ENCODE measurements at places on chromosomes 1 and 21.

- no peak for DNase-seq
These were observed 17.0 kb upstream of the L1TD1 start for GRCh38 chr1:62177621-62178020.

GRCh38 chr1:116067566-116067890, 43.7 kb upstream of the MAB21L3 start:
- DNase-seq = no peak

DNA sequence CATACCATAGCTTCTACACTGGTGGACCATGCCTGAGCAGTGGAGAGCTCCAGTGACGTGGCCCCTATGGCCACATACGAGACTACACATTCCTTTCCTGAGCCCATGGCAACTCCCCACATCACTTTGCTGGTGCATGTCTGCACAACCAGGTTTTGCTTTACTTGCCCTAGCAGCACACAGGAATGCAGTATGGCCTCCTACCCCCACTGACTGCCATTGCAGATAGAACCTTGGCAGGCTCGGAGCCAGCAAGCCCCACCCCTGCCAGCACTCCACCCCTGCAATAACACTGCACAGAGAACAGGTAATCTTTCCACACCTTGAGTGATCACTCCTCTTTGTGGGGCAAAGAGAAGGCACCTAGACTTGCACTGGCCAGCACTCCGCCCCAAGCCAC, 531.9 kb upstream of the CAMK1G start:
- no peak for DNase-seq

DNA sequence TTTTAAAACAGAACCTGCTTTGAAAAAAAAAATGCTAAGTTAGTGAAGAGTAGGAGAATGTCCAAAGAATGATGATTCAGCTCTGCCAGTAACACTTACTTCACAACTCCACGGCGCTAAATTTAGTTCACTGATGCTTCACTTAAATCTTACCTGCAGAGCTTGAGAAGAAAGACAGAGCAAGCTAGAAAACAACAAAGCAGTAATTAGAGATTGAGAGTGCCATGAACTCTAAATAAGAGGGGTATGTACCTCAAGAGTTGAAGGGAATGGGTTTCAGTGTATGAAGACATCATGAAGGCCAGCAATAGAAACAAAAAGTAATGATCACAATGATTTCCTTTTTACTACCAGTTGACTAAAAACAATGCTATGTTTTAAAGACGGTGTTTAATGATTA, 32.8 kb downstream of the EPRS1 start:
- DNase-seq = no peak

DNA sequence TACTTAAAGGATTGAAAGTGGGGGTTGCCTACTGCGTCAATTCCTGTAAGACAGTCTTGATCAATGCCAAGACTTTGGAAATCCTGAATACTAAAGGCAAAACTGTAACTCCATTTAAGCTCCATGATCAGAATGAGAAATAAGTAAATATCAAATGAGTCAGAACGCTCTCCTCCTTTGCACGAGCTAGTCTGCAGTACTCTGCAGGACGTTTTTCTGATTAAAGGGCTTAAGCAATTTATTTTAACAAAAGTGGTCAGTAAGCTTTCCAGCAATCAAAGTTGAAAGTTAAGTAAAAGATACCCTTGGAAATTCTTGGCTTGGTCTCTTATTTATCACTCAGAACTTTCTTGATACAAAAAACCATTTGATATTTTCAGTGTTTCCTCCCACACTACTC, 35.7 kb upstream of the ARHGAP29 start:
- no peak for DNase-seq

DNA sequence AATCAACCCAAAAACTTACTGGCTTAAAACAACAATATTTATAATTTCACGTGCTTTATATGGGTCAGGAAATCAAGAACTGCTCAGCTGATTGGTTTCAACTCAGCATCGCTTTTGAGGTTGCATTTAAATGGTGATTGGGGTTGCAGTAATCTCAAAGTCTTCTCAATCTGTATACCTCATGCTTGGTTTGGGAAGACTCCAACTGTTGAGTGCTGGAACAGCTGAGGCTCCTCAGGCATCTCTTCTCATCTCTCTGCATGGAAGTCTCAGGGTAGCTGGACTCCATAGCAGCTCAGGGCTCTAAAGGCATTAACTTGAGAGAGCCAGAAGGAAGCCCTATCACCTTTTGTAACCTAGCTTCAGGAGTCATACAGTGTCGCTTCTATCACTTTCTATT, 35.1 kb downstream of the AK5 start:
- DNase-seq = no peak

DNA sequence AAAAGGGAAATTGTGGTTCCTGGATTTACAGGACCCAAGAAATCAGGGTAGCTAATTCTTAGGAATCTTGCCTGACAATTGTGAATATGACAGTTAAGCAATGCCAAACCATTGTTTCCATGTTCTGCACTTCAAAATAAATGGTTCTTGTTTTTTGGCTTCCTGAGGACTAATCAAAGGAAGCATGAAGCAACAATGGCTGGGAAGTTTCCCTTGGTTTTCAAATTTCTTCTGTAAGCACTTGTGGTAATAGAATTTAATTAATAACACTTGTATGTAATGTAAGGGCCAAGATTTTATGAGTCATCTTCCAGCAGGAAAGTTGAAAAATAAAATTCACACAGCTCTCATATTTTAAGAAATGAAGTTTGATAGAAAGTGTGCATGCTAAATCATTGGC, 31.7 kb downstream of the JAM2 start:
- no peak for DNase-seq

GRCh38 chr1:63973005-63973419, 199.2 kb downstream of the ROR1 start:
- no peak for DNase-seq

GRCh38 chr1:9128520-9129265, at the start of gene GPR157:
Gene GPR157 (minus strand): TSS chr1:9129102. CDS start chr1:9129027, 75 bp downstream.
- peak; percentile 29 for DNase-seq

DNA sequence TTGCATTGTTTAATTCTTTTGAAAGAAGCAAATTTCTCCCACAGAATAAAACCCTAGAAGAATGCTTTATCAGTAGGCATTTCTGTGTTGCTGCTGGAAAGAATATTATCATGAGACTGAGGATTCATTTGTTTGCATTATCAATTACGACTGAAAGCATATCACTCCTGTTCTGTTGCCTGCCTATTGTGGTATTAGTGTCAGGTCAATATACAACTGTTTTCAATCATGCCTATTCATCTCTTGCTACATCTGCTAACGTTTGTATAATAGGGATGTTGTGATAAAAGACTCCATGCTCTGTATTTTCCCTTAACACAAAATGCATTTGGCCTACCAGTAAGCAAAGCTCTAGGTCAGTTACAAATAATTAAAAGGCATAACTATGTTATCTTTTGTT, 221.5 kb downstream of the PTPRC start:
- DNase-seq = no peak

DNA sequence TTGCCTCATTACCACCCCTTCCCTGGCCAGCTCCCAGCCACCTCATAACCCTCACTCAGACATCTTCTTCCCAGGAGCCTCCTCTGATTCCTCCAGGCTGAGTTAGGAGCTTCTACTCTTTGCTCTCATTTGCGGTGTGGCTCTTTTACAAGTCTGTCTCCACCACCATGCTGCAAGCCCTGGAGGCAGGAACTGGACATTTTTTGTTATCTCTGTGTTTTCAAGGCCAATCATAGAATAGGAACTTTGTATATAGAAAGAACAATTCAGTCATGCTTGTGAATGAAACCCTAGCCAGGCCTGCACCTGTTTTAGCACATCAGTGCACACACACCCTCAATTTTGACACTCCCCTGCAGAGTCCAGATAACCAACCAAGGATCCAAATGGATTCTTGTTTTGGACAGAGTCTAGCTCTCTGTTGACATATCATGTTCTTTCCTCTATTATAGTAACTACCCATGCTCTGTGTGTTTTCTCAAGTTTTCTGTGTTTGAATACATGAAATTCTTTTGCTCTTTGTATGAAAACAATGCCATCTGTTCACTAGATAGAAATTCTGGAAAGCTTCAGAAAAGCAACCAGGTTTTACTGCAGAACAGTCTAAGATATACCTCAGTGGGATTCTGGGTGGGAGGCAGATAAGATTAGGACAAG, 60.9 kb upstream of the ZNF648 start:
- DNase-seq = no peak

- DNase-seq = no peak
These were observed 53.6 kb downstream of the TESK2 start for GRCh38 chr1:45437323-45437722.

DNA sequence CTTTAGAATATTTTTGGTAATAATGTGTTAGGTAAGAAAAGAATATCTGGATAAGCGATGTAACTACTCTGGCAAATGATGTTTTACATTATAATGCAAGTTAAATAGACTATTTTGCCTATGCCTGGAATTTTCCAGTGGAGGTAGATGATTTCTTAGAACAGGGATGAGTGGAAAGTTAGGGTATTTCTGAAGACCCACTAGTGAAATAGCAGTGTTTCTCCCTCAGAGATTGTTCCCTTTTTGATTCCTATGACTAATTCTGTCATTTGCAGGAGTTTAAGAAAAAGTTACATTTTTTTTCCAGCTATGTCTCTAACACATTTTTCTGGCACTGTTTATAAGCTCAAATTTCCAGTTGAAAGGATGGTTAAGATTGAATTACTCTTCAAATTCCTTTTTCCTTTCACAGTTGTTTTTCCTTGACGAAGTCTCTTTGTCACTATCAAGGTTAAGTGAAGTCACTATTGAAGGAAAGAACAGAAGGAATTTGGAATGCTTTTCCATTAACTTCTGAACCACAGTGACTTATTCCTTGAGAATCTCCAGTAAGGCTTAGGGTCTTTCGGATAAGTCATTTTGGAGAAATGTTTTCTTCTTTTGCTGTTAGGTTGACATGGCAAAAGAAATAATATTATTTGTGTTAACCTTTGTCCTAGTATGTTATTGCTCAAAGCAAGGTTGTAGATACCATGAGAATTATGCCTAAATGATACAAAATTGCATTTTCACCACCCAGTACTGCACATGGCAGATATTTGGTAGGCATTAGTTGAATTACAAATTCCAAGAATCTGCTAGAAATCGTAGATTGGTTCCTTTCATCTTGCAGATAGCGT, 42.9 kb upstream of the ZNF326 start:
- no peak for DNase-seq

DNA sequence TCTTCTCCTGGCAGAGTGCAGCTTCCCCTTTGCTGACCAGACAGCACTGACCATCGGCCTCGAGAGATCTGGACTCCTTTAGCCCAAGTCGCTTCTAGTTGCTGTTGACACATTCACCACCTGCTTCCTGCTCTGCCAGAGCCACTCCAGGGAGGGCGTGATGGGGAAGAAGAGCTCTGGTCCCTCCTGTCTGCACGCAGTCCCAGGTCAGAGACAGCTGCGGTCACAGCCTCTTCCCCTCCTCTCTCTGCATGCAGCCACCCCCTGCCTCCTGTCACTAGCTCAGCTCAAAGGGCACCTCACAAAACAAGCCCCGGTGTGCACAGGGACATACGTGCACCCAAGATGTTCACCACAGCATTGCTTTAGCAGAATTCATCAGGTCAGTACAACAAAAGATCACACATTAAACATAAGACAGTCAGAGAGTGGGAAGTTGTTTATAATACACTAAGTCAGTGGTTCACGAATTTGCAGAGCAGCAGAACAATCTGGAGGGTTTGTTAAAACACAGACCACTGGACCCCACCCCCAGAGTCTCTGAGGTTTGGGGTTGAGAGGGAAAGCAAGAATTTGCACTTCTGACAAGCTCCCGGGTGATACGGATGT, 132.9 kb downstream of the SYF2 start:
- no peak for DNase-seq

- DNase-seq = no peak
These were observed 1.8 kb upstream of the SERBP1 start for GRCh38 chr1:67431869-67432578.

DNA sequence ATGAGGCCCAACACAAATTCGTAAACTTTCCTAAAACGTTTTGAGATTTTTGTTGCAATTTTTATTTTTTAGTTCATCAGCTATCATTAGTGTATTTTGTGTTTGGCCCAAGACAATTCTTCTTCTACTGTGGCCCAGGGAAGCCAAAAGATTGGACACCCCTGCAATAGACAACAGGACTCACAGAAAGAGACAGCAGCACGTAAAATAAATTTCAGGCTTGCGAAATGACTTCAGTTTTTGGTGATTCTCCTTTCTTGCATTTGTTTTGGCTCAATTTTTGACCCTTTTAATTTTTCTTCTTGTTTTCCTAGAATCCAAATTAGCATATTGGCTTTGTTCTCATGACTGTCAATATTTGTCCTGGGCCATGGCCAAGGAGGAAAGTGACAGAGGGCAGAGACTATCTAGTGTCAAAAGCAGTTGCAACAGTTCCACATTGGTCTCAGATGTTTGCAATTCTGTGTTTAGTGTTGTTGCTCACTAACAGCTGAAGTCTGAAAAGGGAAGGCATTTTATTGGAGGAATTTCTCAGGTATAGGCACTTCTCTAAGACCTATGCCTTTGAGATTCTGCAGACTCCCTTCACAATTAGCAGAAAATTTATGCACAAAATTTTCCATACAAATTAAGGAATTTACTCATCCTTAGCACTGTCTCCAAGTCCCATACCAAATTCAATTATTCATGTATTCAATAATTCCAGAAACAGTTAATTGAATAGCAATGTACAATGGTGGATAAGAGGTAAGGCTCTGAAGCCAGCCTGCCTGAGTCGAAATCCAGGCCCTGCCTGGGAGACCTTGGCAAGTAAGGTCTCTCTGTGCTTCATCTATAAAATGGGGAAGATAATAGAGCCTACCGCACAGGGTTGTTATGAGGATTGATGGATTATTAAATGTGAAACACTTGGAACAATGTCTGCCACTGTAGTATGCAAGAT, 160.9 kb upstream of the IVNS1ABP start:
- DNase-seq = no peak

DNA sequence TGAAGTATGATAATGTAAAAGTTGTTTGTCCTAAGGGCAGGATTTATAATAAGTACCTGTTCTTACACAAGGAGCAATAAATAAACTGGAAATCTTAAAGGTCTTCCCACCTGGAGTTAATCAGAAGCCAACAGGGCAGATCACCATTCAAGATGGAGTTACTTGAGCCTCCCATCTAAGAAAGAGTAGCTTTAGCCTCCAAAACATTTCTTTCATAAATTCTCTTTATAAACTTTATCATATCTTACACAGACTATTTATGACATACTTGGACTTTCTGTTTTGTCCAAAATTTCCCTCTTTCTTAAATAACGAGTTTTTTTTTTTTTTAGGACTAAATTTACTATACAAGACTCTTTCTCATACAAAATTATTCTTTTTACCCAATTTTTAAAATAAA, 18.5 kb downstream of the OR2T1 start:
- DNase-seq = no peak

DNA sequence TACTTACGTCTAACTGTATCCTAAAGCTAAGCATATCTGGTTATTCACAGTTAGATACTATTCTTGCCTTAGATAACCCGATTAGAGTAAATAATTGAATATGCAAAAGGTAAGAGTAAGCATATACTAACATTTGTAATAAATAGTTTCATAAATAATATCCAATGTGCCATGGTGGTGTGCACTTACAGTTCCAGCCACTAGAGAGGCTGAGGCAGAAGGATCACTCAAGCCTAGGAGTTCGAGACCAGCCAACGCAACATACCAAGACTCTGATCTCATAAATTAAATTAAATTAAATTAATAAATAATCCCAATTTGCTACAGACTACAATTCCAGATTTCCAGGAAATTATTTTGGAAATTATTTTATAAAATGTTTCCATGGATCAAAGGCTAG, 12.2 kb downstream of the ARID4B start:
- no peak for DNase-seq

- DNase-seq = no peak
These were observed 19.4 kb downstream of the JAK1 start for GRCh38 chr1:64946916-64947315.
